Uterus (tissue), 4 donors: ENCODE measurements at places on chromosomes 7 and 10. TPM values are rescaled to one million over a fixed set of nuclear protein-coding genes. Genes with fewer than 3 reads are reported as not detected.

DNA sequence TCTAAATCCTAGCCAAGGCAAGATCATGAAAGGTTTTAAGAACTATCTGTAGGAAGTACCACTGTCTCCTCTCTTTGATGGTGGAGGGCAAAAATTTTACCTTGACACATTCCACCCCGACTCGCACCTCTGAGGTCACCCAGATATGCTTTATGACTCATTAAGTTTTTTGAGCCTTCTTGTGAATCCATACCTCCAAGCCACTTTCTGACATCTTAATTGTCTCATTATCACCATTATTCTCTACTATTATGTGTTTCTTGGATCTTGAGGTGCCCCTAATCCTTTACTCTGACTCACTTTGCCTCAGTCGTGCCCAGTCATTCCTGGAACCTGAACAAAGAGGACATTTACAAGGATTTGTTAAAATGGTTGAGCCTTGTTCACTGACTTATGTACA, 146.6 kb downstream of the RAPGEF5 start:
- DNase-seq, result no peak

DNA sequence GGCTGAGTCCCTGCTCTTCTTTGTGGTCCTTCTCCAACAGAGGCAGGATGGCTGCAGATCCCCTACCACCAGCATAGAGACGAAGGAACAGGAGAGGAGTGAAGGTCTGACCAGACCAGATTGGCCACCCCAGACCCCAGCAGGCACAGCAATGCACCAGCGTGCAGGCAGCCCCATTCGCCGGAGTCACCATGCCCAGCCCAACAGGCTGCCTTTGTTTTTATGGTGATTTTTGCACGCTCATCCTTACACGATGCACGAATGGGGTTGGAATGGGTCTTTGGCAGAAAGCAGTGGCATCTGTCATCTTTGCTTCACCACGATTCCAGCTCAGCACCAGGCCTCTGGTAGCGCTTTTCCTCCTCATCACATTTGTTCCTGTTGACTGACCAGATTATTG, 427.6 kb downstream of the INHBA start:
- no peak for DNase-seq

DNA sequence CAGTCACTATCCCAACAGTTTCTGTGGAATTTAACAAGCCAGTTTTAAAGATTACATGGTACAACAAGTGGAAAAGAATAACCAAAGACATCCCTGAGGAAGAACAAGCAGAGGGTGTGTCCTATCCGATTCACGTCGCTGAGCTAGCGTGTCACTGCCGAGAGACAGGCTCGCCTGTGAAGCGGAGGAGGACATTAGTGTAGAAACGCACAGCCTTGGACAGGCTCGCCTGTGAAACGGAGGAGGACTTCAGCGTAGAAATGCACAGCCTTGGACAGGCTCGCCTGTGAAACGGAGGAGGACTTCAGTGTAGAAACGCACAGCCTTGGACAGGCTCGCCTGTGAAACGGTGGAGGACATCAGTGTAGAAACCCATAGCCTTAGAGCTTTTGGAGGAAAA, 52.7 kb upstream of the INPP5A start:
- DNase-seq, result no peak

- no peak for DNase-seq
Measured at GRCh38 chr7:22420973-22421635, 64.2 kb upstream of the RAPGEF5 start.

GRCh38 chr10:122822973-122823690, 22.5 kb downstream of the CUZD1 start:
- no peak for DNase-seq

GRCh38 chr7:73515178-73515577, 6.9 kb downstream of the BAZ1B start:
- no peak for DNase-seq

The ZMYND11 gene
- 54.1 TPM for total RNA-seq

The NAT16 gene
- total RNA-seq, result not detected

The CPA1 gene
- 3.8 TPM for total RNA-seq

The FASTK gene
- total RNA-seq, result 41.5 TPM

The RAB18 gene
- 22.0 TPM for total RNA-seq

The BICC1 gene
- 29.7 TPM for total RNA-seq

The PHKG1 gene
- total RNA-seq, result 4.7 TPM
